ENCODE measurements at places on chromosomes 6 and 20.

DNA sequence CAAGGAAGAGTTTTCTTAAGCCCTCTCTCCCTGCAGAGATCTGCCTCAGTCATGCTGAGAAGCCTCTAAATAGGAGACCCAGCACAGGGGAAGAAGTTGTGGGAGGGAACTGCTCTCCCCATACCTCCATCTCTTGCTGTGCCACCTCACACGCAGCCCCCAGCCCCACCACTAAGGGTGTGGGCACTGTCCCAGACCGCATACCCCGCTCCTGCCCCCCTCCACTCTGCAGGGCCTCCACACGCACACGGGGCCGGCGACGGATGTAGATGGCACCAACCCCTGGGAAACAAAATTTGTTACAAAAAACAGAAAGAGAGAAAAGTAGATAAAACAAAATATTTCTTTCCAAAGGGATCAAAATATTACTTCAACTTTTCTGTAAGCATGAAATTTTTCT lies 10.2 kb upstream of the CPNE1 start:
- DNase-seq: no peak

DNA sequence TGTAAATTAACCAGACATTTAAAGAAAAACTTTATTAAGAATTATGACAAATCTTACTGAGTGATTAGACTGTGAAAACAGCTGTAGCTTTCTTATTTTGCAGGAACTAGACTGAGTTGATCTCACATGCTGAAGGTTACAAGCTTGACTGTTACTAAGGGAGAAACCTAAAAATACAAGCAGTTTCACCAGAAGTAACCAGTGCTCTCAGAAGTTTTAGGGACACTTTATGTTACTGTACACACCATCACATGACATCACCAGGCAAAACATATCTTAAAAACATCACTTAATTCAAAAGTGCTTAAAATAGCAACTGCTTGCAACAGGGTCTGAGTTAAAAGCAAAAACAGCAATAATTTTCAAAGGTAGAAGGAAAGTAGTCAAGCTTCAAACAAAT lies 5.4 kb downstream of the FBXO30 start:
- DNase-seq: no peak

GRCh38 chr20:62309947-62310756 lies 7.4 kb downstream of the ADRM1 start:
- no peak for DNase-seq

GRCh38 chr20:667351-668034 lies 8.1 kb downstream of the SCRT2 start:
- DNase-seq: peak; percentile 26

- DNase-seq: no peak
Measured at GRCh38 chr20:38725931-38726803, 1.9 kb downstream of the SLC32A1 start.

GRCh38 chr6:105893741-105894140 lies 192.4 kb upstream of the PRDM1 start:
- no peak for DNase-seq

GRCh38 chr20:53855733-53856132 lies 214.7 kb downstream of the BCAS1 start:
- DNase-seq: no peak

- DNase-seq: no peak
Measured at GRCh38 chr6:82494367-82494766, 130.8 kb downstream of the TPBG start.

DNA sequence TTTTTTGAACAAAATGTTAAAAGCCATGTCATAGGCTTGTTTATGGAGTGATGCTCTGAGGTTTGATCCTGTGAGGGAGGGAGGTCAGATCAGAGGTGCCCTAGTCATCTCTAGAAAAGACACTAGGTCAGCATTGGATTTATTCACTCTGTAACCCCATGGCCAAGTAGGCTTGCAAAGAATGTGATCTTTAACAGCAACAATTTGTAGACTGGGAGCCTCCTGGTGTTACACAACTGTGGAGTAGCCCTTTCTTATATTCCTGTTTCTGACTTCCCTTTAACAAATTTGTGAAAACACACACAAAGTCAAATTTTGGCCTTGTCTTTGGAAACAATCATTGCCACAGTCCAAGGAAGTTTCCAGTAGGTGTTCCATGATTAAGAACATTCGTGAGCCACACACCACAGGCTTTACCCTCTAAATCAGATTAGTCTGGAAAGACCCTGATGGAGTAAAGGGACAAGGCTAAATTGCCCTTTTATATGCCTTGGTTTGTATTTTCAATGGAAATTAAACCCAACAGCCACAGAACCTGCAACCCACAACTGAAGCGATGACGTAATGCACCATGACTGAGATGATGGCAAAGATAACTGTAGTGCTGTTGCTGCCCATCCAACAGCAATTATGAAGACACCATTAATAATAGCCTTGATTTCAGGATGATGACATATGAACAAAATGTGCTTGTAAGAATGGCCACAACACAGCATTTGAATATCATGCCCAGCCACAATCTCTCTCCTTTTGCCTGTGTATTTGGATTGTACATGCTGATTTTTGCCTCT lies 22.1 kb downstream of the SCP2D1 start:
- DNase-seq: no peak

- no peak for DNase-seq
Measured at GRCh38 chr6:50112981-50113857, 63.5 kb upstream of the DEFB112 start.

- no peak for DNase-seq
Measured at GRCh38 chr6:4169028-4169789, 33.8 kb upstream of the ECI2 start.

- no peak for DNase-seq
Measured at GRCh38 chr6:20866935-20867703, 332.9 kb downstream of the CDKAL1 start.

- DNase-seq: no peak
Measured at GRCh38 chr6:136579800-136580199, 29.6 kb upstream of the MAP7 start.

DNA sequence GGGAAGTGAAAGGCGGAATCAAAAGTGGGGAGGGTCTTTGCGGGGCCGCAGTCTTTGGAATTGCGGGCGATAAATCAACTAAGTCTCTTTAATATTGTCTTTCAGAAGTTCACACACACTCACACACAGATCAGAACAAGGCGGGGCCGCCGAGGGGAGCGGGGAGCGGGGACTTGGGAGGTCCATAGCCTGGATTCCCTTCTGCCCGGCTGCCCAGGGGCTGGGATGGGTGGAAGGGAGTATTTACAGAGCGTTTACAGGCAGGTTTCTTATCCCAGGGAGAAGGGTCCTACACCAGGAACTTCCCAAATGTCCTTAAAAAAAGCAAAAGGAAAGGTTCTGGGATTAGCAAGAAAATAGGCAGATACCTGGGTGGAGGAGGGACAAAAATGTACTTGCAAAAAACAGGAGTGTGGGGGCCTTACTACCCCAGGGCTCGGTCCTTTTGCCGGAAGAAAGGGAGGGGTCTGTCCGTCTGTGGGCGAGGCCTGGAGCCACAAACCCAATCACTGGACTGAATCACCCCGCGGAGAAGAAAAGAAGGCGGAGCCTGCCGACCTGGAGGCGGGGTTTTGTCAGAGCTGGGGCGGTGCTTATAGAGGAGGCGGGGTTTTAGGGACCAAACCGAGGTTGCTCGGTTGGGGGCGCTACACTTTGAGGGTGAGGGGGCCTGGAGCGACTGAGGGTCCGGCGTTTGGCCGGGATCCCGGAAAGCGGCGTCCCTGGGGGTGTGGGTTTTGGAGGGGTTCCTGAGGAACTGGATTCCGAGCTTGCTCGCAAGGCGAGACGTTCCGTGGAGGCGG lies 3.2 kb downstream of the PRRT1 start:
- peak; percentile 38 for DNase-seq

DNA sequence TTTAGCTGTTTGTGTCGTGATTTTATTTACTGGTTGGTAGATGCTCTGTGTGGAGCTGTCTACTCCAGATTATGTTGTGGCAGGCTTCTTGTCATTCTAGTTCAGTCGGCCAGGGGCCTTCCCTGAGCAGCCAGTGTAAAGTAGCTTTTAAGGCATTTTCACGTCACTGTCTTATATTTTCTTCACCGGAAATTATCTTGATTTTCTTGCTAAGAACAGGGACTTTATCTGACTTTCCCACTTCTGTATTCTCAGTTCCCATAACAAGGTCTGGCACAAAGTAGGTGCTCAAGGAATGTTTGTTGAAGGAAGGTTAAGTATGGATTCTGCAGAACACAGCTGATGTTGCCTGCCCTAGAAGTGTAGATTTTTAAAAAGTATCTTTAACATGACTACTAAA lies 868 bp downstream of the LTV1 start:
- no peak for DNase-seq

DNA sequence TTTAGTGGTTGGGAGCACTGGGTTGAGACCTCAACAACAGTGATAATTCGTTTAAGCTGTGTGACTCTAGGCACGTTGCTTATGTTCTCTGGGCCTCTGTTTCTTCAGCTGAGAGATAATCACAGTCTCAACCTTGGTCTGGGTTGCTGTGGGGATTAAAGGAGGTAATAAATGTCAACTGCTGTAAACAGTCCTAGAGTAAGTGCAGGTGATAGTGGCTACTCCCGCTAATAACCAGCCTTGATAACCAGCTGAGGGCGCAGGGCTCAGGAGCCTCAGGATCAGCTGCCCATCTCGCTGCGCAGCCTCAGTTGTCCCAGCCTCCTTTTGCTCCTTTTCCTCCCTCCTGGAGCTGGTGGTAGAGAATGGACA lies 58.0 kb downstream of the JARID2 start:
- DNase-seq: no peak

DNA sequence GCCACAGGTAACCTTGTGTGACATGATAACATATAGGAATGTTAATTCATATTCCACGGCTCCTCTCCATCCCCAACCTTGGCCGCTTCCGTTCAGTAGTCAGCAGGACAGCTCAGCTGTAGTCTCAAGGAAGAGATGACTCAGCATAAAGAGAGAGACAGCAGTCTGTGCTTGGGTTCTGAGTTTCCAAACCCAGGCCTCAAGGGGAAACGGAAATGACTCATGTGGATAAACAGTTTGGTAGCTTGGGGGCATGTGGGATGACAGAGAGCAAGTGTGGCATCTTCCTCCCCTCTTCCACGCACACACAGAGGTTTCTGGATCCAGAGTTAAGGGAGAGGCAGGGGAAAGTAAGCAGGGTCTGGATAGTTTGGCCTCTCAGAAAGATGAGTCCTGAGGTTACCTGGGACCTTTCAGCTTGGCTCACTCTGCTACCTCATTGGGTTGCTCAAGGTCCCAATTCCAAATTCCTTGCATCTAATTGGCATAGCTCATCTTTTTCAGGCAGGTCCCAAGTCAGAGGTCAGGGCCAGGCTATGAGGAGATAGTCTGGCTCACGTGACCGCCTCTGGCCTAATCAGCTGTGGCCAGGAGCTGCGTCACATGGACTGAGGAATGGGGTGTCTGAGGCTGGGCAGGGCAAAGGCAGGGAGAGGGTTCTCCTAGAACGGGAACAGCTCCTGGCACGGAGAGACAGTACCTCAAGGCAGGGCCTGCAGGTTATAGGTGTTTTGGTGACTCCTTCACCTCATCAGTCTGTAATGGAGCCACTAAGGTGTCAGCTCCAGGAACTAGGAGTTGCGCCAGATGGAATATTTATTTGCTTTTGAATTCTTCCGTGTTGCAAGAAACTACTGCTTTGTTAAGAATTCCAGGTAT lies 36.5 kb upstream of the MLN start:
- peak; percentile 25 for DNase-seq

GRCh38 chr20:15528391-15529111 lies 1044.7 kb downstream of the KIF16B start:
- no peak for DNase-seq

DNA sequence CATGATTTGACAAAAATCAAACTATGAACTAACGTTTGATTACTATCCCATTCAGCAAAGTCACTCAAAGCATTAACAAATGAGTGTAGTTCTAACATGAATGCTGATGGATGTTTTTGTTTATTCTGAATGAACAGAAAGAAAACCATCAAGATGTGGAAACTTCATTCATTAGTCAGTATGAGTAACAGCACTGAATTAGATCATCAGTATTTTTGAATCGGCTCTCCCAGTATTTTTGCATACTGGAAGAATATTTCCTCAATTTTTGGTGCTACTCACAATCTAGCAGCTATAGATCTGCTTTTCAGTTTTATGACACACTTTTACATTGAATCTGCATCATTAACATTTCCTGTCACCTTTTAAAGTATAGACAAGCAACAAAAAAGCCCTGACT lies 63.8 kb upstream of the CD83 start:
- DNase-seq: no peak

- DNase-seq: no peak
Measured at GRCh38 chr6:81609736-81610135, 142.7 kb downstream of the TENT5A start.

DNA sequence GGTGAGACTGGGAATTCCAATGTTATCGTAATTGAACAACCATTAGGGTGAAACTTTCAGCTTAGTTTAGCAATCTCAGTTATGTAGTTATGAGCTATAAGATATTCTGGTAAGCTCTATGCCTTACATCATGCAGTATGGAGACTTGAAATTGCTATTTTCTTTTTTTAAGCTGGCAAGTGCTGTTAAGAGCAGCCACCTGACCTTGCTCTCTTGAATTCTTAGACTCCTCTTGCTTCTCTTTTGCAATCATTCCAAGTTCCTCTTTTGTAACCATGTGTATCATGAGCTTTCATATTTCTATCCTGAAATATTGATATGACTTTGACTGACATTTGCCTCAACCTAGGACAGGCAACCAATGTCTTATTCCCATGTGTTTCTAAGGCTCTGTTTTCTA lies 446.3 kb upstream of the SLC35B3 start:
- no peak for DNase-seq

DNA sequence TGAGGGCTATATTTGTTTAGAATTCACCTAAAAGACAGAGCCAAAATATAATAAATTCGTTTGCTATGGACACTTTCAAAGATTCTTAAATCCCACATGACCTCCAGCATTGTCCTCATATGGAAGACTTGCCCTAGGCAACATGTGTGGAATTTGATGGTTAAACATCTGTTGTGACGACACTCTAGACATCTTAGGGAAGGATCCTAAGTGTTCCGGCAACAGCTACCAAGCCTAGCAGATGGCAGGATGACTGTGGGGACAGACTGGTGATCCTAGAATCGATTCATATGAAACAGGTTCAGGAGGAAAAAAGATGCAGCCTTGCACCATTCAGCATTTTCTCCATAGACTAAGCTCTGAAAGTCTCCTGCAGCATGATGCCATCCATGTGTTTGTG lies 77.6 kb upstream of the BACH2 start:
- DNase-seq: no peak

GRCh38 chr6:26501482-26501986 lies 1.4 kb downstream of the BTN1A1 start:
- DNase-seq: no peak

- DNase-seq: no peak
Measured at GRCh38 chr6:154567695-154568220, 57.3 kb upstream of the CNKSR3 start.

DNA sequence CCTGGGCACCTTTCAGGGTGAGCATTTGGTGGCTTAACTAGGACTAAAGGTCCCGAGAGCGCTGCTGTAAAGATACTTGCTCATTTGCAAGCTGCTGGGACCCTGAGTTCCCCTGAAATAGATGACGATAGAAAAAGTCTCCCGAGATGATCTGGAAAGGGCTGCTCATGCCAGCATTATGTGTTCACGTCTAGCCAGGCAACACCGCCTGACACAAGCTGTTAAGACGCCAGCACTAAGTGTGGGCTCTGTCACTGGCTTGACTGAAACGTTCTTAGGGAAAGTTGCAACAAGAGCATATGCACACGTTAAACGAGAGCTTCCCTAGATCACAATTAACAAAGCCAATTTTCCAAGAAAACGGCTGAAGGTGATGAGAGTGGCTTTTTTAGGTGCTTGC lies 113.7 kb downstream of the SLC23A2 start:
- DNase-seq: no peak
